HCT116 (cell line): ENCODE measurements at places on chromosomes 11 and 22.

DNA sequence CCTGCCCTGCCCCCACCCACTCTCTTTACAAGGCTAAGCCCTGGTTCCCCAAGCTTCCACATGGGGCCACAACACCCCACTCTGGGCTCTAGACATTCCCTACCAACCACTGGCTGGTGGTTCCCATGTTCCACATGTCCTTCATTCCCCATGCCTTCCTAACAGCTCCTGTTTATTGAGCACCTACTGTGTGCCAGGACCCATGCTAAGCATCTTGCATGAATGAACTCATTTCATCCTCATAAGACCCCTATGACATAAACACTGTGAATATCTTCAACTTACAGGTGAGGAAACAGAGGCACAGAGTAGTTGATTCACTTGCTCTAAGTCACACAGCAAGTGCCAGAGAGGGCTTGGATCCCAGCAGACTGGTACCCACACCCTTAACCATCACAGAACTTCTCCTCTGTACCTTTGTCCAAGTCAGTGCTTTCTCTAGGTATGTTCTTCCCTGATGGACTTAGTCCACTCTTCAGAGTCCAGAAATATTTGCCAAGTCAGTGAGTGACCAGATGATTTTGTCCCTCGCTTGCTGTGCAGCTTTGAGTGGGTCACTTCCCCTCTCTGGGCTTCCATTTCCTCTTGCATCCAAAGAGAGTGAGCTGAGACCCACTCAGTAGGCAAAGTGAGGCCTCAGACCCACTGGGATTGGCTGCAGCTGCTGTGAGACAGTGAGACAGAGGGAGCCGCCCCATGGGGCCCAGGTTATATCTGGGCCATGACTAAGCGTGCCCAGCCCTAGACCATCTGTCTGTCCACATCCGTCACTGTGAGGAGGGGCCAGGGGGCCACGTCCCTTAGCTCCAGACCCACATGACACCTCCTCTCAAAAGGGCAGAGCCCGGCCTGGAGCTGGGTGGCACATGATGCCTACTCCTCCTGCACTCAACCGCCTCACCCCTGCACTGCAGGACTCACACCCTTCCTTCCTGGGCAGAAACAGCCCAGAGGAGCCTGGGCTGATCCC is 132.4 kb downstream of the MN1 start:
- DNase-seq = peak; percentile 58

- DNase-seq = no peak
Observed at GRCh38 chr11:128715691-128716561, 22.1 kb downstream of the FLI1 start.

- DNase-seq = no peak
Observed at GRCh38 chr11:19751055-19751454, 38.4 kb downstream of the NAV2 start.

DNA sequence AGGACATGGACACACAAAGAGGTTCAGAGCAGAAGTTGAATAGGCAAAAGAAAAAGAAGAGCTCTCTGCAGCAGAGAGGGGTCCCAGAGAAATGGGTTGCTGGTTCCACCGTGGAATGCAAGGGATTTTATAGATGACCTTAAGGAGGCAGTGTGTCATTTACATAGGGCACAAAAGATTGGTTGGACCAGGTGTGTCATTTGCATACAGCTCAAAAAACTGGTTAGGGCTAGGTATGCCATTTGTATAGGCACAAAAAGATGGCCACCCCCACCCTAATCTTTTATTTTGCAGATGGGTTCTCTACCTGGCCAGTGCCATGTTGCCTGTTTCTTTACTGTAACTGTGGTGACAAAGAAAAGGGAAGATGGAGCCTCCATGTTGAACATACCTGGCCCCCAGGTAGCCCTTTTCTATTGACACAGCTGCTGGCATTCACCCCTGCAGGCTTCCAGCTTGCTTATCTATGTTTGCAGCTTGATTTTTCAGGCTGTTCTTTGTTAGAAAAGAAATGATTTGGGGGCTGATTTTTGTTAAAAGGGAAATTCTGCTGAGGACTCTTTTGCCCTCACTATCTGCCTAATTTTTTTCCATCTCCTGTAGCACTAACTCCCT is 3.1 kb upstream of the CAVIN3 start:
- no peak for DNase-seq

GRCh38 chr22:49197505-49197904 is 630.2 kb downstream of the BRD1 start:
- DNase-seq = no peak

DNA sequence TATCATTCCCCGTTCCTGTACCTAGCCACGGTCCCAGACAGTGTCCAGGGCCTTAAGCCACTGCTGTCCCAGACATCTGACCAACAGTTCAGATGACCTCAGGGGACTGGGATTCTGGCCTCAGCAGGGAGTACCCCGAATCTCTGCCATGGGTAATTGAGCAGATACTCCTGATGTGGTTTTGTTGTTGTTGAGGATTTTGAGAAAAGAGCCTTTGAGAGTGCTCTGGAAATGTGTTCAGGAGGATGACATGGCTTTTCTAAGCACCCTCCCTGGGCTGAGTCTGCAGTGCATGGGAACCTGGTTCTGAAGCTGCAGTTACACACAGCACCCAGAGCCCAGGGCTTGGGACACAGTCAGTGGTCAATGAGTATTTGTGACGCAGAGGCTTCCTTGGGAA is 30.4 kb downstream of the ADAMTS15 start:
- no peak for DNase-seq

DNA sequence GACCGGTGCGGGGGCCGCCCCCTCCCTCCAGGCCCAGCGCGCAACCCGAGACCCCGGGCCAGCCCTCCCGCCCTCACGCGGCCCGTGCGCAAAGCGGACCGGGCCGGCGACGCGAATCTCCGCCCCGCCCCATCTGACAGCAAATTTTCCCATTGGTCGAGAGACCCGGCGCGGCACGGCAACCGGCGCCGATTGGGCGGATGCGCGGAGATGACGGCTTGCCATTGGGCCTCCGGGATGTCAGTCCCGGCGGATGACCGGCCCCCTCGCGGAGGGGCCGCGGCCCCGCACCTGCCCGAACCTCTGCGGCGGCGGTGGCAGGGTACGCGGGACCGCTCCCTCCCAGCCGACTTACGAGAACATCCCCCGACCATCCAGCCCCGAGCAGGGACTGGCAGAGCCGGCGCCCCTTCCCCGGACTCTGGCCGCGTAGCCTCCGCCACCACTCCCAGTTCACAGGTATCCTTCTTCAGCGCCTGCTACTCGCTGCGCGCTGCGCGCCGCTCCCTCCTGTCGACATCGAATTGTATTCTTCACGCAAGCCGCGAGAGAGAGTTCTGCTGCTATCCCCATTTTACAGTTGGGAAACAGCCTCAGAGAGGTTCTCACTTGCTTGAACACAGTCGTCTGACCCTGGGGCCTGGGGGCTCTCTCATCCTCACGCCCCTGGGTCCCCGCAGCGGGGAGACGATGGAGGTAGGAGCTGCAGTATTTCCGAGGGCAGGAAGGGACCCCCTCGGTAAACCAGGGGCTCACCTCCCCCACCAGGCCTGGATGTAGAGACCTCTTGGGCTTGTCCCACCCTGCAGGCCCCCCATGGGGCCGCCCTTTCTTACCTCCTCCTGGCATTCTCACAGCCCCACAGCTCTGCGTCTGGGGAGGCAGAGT is at the start of gene ARVCF:
ARVCF (minus strand) TSS at position 90 of the 888 bp plus-strand sequence. CDS start 26,029 bp downstream, outside the sequence.
- peak; percentile 85 for DNase-seq

DNA sequence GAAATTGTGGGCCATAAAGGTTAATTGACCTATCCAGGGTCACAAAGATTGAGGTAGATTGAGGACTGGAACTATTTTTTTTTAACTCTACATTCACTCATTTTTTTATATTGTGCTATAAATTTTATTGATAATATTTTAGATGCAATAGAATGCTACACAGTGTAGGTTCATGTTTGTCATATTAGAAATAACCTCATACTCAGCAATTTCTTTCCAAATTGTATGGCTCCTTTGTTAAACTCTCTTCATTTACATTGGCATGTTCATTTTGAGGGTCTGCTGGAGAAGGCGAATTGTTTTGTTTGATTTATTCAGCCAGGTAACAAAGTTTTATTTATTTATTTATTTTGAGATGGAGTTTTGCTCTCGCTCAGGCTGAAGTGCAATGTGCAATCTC is 44.6 kb downstream of the UVRAG start:
- no peak for DNase-seq

- no peak for DNase-seq
Observed at GRCh38 chr11:45253640-45254039, 32.5 kb downstream of the SYT13 start.

DNA sequence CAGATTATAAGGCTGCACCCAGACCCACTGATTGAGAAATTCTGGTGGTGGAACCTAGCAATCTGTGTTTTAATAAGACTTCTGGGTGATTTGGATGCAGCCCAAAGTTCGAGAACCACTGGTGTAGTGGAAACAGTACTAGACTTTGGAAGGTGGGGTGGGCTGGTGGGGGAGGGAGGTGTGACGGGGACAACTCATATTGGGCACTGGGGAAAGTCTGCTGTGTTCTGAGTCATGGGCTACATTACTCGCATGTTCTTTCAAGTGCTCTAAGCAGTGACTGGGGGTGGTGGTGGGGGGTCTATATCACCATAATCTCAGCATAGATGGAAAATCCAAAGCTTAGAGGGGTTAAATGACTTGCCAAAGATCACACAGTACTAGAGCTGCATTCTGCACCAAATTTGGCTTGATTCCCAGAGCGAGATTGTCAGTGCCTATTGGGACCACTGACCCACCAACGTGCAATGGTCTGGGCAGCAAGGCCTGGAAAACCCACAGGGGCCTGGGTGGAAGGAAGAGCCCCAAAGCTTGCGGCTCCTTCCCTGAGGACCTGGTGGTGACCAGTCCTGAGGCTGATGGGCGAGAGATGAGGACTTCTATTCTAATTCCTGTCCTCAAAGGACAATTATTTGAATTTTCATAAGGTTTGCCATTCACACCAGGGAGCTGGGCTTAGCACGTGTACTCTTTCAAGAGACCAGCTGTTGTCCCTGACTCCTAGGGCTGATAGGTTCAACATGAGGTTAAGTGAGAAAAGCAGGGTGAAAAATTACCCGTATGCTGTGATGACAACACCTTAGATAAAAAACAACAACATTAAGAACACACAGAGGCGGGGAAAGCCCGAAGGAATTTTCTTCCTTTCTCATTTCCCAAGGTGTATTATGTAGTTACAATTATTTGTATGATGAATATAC is 77.5 kb upstream of the NARS2 start:
- no peak for DNase-seq

- DNase-seq = no peak
Observed at GRCh38 chr11:18581825-18582224, 6.7 kb downstream of the UEVLD start.

GRCh38 chr11:12856338-12856737 is 152.8 kb upstream of the RASSF10 start:
- no peak for DNase-seq

GRCh38 chr22:48240935-48241230 is 1478.4 kb downstream of the TBC1D22A start:
- no peak for DNase-seq
